Muscle of leg (tissue), 16 donors: ENCODE measurements at places on chromosomes 11 and 22. TPM values are rescaled to one million over a fixed set of nuclear protein-coding genes. Genes with fewer than 3 reads are reported as not detected.
A peak's percentile ranks its signal among the peaks of the same experiment; 100 is the strongest.

GRCh38 chr22:45451972-45452371, 38.5 kb downstream of the RIBC2 start:
- DNase-seq = peak; percentile 81

- DNase-seq = no peak
These were observed 10.0 kb upstream of the MMP1 start for GRCh38 chr11:102807921-102808320.

BIRC3 gene
- 0.66 TPM for polyA plus RNA-seq

- peak; percentile 95 for DNase-seq
These were observed 36.1 kb upstream of the ADSL start for GRCh38 chr22:40310081-40310767.

MIOX gene
- not detected for polyA plus RNA-seq

DNA sequence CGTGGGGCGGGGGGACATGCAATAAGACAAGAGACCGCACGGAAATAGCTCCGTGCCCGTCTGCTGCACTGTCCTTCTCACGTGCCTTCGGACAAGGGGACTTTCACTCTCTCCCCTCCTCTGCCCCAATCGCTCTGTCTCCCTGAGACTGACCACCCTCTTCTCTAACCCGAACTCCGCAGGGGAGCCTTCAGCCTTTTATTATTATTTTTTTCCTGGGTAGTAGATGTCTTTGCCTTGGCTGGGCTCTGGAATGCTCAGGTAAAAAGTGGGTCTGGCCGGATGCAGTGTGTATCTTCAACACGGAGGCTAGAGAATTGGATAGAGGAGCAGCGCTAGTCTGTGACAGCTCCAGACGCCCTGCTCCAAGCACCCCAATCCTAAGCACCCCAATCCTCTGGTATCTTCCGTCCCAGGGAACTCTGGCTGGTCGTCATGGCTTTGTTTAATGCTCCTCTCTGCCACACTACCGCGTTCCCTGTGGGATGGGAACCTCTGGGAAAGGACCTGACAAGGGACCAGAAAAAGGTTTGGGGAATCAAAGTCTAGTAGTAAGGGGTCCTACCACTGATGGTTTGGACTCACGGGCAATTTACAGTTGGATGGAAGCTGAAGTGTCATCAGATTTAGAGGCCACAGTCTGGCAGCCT, 25.1 kb upstream of the ROBO3 start:
- no peak for DNase-seq

GRCh38 chr11:17601676-17602075, 54.6 kb downstream of the OTOG start:
- no peak for DNase-seq

GRCh38 chr11:119573858-119574257, 150.9 kb upstream of the THY1 start:
- DNase-seq = peak; percentile 35

ETS1 gene
- polyA plus RNA-seq = 49.1 TPM

DNA sequence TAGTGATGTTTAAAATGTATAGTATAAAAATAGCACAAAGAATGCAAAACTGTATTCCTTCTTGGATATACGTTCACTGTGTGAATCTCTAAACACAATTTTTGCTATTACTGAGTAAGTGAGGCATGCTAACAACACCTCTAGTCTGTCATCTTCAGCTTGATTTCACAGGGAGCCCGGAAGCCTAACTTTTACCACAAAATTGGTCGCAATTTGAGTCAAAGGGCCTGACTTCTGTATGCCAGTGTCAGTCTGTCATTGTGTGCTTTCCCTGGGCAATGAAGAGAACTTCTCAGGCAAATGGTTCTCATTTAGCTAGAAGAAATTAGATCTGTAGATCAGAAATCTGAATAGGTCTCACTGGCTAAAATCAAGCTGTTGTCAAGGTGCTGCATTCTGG, 1059.5 kb downstream of the FAM181B start:
- no peak for DNase-seq

BRSK2 gene
- polyA plus RNA-seq = 0.93 TPM

DNA sequence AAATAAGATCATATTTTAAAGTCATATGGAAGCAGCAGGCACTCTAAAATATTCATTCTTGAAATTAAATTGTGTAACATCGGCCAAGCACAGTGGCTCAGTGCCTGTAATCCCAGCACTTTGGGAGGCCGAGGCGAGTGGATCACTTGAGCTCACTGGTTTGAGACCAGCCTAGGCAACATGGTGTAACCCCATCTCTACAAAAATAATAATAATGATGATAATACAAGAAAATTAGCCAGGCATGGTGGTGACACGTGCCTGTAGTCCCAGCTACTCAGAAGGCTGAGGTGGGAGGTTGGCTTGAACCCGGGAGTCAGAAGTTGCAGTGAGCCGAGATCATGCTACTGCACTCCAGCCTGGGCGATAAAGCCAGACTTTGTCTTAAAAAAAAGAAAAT, 77.4 kb downstream of the TRIM29 start:
- no peak for DNase-seq

RFPL2 gene
- not detected for polyA plus RNA-seq

GRCh38 chr11:2311353-2312133, 9.7 kb downstream of the TSPAN32 start:
- DNase-seq = no peak

- DNase-seq = peak; percentile 87
These were observed 395.0 kb upstream of the CCDC90B start for GRCh38 chr11:83681031-83681781.

IRAG1 gene
- 4.2 TPM for polyA plus RNA-seq

DNA sequence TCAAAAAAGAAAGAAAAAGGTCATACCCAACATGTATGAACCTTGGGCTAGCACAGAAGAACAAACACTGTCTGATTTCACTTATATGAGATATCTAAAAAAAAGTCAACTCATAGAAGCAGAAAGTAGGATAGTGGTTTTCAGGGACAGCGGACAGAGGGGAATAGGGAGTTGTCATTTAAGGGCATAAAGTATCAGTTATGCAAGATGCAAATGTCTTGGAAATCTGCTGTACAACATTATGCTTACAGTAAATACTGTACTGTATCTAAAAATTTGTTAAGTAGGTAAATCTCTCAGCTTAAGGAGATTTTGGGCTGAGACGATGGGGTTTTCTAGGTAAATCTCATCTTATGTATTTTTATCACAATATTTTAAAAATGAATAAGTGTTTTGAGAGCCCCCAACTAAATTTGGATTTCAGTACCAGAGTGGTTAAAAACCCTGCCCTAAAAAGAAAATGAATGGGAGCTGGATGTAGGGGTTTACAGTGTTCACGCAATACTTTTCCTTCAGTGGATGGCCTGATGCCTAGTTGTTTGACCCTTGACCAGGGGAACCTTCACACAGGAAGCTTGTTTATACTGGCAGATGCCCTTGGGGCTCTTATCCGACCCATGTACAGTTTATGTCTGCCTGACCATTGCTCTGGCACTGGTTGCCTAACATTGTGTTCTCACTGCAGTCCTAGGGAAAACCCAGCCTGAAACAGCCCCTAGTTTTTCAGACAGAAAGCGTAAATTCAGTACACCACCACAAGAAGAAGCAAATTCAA, 34.8 kb downstream of the SLC22A9 start:
- no peak for DNase-seq

- no peak for DNase-seq
These were observed 906 bp upstream of the NAA40 start for GRCh38 chr11:63937713-63938478.

DNA sequence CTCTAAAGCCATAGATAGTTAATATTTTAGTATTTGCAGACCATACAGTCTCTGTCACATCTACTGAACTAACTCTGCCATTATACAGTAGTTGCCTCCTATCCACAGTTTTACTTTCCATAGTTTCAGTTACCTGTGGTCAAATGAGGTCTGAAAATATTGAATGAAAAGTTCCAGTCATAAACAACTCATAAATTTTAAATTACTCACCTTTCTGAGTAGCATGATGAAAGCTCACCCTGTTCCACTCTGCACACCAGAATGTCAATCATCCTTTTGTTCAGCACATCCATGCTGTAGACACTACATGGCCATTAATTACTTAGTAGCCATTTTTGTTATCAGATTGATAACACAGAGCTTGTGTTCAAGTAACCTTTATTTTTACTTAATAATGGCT, 51.7 kb upstream of the ME3 start:
- no peak for DNase-seq

GRAP2 gene
- 0.47 TPM for polyA plus RNA-seq

- no peak for DNase-seq
These were observed 10.2 kb downstream of the BID start for GRCh38 chr22:17764036-17764435.

DNA sequence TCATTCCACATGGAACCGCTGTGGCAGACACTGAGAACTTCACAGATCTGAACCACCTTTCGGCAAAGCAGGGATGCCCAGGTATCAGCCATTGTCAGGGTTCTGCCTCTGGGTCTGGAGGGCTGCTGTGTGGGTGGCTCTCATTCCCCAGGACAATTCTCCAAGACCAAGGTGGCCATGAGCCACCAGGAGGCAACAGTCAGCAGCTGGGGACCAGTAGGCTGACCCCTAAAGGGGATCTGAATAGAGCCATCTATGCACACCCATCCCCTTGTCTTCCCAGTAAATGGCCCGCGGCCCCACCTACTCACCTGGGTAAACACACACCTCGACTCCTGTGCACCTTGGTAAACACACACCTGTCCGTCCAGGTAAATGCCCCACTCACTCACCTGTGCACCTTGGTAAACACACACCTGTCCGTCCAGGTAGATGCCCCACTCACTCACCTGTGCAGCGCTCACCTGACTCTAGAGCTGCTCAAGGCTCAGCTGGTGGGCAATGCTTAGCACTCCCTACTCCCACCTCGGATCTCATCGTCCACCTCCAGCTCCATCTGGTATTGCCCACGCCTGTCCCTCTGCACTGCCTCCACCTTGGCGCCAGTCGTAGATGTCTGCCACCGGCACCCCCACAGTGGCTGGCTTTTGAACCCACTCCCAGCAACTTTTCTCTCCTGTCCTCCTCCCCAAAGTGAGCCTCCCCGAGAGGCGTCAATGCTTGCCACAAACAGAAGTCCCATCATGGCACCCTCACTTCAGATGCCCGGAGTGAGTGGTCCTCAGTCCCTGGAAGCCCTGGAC, 10.2 kb downstream of the SLC25A1 start:
- DNase-seq = no peak

RIMBP3B gene
- polyA plus RNA-seq = not detected

DNA sequence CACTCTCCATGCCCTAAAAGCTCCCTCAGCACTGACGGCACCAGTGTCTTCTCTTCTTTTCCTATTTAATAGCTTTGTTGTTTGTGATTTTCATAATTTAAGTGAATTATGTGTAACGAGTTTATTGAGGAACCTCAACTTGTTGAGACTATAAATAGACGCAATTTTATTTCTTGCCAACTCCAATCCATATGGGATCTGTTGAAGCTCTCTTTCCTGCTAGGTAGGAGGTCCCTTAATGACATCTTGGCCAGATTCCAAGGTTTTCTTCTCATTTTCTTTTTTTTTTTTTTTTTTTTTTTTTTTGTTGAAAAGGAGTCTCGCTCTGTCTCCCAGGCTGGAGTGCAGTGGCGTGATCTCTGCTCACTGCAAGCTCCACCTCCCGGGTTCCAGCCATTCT, 14.2 kb downstream of the RTL6 start:
- peak; percentile 45 for DNase-seq

GRCh38 chr11:125413226-125413625, 82.8 kb downstream of the FEZ1 start:
- no peak for DNase-seq

DNA sequence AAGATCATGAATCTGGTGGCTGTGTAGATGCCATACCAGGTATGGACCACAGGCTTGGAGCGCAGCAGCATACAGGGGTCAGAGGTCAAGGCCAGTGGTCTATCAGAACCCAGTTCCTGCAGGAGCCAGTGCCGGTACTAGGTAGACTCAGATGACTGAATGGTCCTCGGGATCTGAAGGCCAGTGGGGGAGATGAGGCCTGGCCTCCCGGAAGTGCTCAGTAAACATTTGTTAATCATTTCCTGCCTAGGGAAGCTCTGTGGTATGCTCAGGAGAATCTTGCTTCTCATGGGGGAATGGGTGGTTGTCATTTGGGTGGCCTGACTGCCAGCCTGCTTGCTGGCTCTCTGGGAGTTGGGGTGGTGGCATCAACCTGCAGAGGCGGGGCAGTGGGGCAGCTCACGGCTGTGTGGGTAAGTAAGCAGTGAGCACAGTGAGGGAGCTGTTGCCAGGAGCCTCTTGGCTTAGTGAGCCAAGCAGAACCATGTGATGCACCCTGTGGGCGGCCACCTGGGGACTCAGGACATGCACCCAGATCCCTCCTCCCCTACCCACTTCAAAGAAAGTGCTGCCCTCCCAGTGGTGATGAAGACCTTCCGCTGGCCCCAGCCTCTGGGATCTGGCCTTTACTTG, 33.0 kb downstream of the PTPRJ start:
- DNase-seq = no peak

DNA sequence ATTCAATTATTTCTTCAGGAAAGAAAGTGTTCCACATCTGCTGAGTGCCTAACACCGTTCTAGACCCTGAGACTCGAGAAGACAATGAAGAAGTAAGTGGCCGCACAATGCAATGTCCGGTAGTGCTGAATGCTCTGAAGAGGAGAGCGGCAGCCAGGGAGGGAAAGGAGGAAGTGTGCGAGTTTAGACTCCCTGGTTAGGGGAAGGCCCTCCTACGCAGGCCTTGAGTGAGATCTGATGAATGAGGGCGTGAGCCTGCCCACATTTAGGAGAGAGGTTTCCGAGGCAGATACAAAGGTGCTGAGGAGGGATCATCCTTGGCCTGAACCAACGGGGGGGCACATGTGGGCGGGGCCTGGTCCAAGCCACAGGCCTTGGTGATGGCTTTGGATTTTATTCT, 558.6 kb downstream of the NTM start:
- no peak for DNase-seq

- DNase-seq = peak; percentile 85
These were observed 5.2 kb downstream of the IGSF9B start for GRCh38 chr11:133951327-133952198.

GRCh38 chr11:79086056-79086455, 354.8 kb downstream of the TENM4 start:
- peak; percentile 69 for DNase-seq

SAA2 gene
- polyA plus RNA-seq = not detected

CPT1B gene
- polyA plus RNA-seq = 42.4 TPM

CNGA4 gene
- not detected for polyA plus RNA-seq

DNA sequence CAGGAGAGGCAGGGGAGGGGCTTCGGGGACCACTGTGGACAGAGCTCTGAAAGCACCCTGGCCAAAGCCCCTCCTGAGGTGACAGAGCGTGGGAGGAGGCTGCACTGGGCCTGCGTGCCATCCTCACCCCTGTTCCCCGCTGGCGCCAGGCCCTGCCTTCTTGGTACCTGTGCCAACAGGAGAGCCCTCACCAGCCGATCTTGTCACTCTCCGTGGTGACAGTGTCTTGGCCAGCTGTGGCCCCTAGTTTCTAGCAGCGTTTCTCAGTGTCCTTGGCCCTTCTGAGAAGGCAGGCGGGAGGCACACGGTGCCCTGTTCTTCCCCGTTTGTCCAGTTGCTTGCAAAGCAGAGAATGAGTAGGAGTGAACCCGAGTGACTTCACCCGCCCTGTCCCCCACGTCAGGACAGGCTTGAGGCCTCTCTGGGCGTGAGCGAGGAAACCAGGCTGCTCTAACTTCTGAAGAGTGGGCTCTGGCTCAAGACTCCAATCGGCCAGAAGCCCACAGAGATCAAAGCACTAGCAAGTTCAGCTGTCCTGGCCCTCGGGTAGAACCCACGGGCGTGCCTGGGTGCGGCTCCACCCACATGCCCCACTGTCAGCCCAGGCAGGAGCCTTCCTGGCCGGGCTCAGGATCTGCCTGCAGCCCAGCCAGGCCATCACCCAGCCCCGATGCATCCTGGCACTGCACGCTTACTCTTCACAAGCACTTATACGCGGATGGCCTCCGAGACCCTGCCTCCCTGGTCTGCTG, 60.2 kb upstream of the EMID1 start:
- DNase-seq = peak; percentile 50

- DNase-seq = no peak
These were observed 17.3 kb upstream of the CD82 start for GRCh38 chr11:44548032-44548695.

- DNase-seq = no peak
These were observed 24.7 kb downstream of the ALG9 start for GRCh38 chr11:111846636-111847035.

MED19 gene
- polyA plus RNA-seq = 11.3 TPM
